ENCODE measurements at places on chromosomes 5 and 9.

GRCh38 chr5:94745786-94746730 lies 127.6 kb downstream of the SLF1 start:
- no peak for DNase-seq

- no peak for DNase-seq
Measured at GRCh38 chr9:105854026-105854782, 159.9 kb downstream of the TMEM38B start.

DNA sequence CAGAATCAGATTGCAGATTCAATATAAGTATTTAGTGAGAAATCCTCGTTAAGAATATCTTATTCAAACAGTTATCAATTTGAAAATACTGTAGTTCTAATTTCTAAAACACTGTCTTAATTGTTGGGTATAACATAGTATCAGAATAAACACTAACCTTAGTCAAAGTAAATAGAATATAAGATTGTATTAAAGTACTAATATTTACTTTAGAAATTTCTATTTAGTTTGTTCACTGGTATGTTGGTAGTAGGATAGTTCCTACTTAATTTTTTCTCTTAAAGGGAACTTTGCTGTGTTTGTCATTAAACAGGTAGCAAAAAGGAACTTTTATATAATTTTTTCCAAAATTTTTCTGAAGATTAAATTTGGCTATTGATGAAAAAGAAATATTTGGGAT lies 42.3 kb downstream of the FAM174A start:
- no peak for DNase-seq

GRCh38 chr5:125236007-125236406 lies 489.6 kb upstream of the ZNF608 start:
- no peak for DNase-seq

DNA sequence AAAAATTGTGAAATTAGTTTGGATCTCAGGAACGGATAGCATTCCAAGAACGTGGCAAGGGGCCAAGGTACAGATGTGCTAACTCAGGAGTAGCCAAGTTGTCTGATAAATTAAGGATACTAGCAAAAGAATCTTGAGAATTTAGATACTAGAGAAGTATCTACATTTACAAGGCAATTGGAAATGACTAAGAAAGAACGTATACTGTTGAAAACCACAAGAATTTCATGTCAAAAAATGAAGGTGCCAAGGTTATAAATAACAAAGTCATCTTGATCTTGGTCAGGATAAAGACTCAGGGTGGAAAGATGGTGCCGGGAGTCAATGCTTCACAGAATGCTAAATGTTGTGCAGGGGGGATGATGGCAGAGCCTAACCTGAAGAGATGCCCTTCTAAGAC lies 19.2 kb downstream of the CAPSL start:
- DNase-seq: no peak

DNA sequence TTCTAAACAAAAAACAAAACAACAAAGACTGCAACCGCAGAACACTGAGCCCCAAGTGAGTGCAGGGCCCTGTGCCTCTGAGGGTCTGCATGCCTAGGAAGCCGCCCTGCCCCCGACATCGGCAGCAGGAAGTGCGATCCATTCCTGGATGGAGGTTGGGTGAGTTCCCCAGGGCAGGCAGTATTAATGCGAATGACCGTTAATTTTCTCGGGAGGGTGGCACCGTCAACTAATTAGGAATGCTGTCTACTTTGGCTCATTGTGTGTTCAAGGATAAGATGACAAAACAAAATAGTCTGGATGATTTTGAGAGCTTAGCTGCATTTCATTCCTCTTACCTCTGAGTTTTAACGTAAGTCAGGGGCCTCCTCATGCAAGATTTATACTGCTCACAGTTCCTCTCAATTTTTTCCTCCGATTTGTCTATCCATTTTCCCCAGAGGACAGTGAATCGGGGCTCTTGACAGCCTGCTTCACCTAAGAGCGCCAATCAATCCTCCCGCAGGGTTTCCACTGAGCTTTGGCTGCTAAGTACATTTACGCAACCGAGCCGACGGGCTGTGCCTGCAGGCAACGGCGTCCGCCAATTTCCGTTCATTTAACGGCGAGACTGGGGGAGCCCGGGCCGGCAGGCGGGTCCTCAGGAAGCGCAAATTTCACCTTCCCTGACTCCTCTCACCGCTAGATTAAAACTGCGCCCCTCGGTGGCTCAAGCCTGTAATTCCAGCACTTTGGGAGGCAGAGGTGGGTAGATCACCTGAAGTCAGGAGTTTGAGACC lies 2.9 kb upstream of the NXNL2 start:
- DNase-seq: no peak

DNA sequence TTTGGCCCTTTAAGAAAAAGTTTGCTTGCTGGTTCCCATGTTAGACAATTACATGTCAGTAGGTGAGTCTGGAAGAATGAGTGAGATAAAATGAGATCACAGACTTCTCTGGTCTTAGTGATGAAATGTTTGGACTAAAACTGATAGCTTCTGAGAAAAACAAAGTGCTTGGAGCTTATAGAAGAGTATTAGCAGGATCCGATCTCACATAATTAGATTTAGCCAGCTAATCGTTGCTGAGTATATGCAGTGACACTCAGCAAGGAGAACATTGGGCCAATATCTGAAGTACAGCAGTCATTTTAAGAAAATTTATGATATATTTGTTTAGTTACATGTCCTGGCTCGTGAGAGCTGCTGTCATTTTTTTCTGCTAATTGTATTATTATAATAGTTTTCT lies 135.8 kb downstream of the SNCAIP start:
- DNase-seq: no peak

DNA sequence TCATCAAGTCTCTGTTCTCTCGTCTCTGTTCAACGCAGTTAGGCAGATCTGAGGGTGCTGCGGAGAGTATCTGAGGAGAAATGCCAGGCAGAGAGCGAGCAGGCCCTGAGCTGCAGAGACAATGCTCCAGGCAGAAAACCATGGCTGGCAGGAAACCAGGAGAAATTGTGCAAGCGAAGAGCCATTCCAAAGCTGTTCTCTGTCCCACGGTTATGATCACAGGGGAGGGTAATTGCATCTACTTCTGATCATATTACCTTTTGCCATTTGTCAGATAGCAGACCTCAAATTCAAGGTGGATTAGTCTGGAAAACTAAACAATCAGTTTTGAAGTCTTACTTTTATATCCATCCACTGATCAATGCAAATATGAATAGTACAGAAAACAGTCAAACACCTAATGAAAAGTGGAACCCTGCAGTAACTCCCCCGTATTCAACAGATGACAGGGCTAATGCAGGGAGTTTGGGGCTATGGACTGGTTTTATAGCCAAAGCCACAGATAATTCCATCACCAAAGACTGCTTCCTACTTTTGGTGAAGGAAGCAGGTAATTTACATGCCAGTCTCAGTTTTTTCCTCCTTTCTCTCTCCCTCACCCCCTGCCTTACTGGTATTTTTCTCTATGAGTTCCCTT lies 228.0 kb downstream of the DCP2 start:
- DNase-seq: no peak

- no peak for DNase-seq
Measured at GRCh38 chr9:84061613-84062193, 81.1 kb downstream of the RMI1 start.

- no peak for DNase-seq
Measured at GRCh38 chr9:115921301-115921700, 232.3 kb upstream of the PAPPA start.

DNA sequence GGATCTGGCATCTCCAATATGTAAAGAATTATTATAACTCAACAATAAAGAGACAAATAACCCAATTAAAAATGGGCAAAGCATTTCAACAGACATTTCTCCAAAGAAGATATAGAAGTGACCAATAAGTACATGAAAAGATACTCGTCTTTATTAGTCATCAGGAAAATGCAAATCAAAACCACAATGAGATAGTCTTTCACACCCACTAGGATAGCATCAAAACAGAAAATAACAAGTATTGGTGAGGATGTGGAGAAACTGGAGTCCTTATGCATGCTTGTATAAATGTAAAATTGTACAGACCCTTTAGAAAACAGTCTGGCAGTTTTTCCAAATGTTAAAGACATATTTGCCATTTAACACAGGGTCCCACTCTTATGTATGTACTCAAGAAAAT lies 39.1 kb upstream of the ITGA1 start:
- DNase-seq: no peak

GRCh38 chr5:121967187-121967586 lies 5.4 kb downstream of the SRFBP1 start:
- DNase-seq: no peak

DNA sequence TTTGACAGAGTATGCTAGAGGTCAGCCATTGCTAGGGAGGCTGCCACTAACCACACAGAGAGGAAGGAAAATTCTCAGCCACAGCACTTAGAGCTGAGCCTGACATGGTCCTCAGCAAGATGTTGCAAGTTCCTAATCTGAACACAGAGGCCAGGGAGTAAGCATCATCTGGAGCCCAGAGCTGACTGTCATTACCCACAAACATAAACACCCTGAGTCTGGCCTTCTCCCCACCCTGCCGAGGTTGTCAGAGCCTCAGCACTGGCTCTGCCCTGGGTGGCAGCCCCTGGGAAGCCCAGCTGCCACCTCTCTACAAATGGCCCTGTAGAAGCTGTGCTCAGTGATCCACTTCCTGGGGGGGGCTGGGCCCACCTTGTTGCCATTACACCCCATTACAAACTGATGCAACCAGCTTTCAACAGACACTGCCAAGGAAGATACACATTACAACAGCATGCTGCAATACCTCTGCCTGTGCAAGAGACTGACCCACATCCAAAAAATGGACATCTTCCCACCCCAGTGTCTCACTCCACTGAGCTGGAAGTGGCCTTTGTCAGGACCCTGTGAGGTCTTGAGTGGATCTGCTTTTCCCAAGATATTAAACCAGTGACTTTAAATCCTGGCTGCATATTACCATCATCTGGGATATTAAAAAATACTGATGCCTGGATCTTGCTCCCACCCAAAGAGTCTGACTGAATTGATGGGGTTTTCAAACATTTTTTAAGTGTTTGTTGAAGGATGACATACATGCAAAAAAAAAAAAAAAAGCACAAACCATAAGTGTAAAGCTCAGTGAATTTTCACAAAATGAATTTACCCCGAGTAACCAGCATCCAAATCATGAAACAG lies 33.0 kb downstream of the IRF1 start:
- no peak for DNase-seq

DNA sequence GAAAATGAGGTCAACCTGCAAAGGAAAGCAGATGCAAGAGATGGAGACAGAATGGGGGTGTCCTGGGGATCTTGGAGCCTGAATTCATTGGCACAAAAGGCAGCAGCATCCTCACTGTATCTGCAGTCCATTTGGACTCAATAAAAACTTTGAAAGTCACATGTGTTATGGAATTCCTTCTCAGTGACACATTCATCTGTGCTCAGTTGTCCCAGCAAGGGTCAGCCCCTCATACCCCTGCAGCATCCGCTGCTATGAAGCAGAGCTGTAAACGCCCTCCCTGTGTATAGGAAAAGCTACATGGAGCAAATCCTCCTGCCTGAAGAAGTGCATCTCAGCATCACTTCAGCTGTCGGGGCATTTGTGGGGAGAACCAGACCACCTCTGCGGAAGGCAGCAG lies 14.5 kb upstream of the RARS1 start:
- DNase-seq: no peak
